Adrenal gland (tissue), 19 donors: ENCODE measurements at places on chromosomes 3 and 15.

DNA sequence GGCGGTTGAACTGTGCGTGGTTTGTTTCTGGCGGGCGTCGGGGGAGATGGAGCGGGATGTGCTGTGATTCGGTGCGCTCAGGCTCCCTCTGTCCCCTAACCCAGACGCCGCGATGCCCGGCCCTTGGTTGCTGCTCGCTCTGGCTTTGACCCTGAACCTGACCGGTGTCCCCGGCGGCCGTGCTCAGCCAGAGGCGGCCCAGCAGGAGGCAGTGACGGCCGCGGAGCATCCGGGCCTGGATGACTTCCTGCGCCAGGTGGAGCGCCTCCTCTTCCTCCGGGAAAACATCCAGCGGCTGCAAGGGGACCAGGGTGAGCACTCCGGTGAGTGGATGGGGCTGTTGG, 1.2 kb downstream of the TRH start:
- DNase-seq: no peak

- peak; percentile 76 for DNase-seq
Observed at GRCh38 chr3:150370122-150370602, 37.9 kb upstream of the TSC22D2 start.

DNA sequence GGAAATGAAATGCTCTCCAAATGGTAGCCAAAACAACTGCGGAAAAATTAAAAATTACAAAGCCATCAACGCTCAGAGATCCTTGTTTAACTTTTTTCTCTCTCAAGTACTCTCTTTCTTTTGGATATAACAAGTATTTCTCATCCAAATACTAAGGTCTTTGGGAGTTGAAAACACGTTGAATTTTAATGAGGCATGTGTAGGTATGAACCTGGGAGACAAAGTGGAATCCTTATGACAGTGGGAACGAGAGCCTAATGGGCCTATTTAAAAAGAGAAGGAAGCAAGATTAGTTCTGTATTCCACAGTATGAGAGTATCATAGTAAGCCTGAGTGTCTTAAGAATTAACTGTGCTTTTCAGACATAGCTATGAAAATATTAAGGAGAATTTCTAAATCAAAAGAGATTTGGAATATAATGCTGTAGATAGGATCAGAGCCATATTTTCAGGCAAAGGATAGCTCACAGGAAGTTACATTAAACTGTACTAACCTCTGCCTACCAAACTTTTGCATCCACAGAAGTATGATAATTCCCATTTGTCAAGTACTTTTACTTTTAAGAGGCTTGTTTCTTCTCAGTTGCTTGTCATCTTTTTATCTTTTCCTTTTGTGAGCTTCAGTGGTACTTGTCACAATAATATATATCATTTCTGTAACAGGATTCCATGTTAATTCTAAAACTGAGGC, 759 bp downstream of the CD96 start:
- no peak for DNase-seq

GRCh38 chr3:71131375-71132314, 451.9 kb downstream of the FOXP1 start:
- no peak for DNase-seq

GRCh38 chr3:112470788-112471187, 28.5 kb downstream of the BTLA start:
- no peak for DNase-seq

DNA sequence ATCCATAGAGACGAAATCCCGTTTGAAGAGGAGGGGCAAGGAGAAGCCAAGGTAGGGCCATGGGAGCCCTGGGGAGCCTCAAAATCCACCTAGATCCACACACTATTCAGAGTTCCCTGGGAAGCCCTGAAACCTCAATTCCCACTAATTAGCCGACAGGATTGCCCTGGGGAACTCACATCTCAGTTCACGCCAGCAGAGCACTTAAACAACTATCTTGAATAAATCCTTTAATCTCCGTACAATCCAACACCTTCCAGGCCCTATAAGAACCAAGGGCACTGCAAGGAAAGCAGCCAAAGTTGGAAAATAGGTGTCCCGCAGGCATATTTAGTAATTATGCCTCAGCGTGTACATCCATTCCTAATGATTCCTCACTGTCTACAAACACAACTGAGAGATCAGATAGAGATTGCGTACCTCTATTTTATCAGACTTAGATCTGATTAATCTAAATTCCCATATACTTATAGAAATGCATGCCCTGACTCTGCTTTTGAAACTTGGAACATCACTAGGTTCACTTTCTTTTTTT, 25.6 kb upstream of the EIF4A2 start:
- no peak for DNase-seq

DNA sequence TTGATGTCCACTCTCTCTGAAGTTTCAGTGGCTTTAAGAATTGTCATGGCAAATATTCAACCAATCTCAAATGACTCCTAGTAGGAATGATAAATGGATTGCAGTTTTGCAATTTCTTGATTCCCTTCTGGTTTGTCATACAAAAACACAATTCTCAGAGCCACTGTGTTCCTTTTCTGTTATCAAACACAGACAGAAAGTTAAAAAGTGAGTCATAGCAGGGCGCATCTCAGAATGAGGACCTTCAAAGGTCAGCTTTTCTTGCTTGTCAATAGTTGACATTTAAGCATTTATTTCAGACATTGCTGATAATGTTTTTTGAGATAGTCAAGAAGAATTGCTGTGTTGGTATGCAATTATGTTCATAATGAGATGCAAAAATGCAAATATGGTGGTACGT, 405.9 kb downstream of the NR2F2 start:
- no peak for DNase-seq

- no peak for DNase-seq
Observed at GRCh38 chr3:187000711-187001151, 70.4 kb downstream of the ST6GAL1 start.

- no peak for DNase-seq
Observed at GRCh38 chr15:94937242-94937641, 705.9 kb downstream of the MCTP2 start.

- no peak for DNase-seq
Observed at GRCh38 chr3:18047052-18047451, 304.6 kb upstream of the TBC1D5 start.

- no peak for DNase-seq
Observed at GRCh38 chr3:134179508-134179907, 71.2 kb downstream of the RYK start.

DNA sequence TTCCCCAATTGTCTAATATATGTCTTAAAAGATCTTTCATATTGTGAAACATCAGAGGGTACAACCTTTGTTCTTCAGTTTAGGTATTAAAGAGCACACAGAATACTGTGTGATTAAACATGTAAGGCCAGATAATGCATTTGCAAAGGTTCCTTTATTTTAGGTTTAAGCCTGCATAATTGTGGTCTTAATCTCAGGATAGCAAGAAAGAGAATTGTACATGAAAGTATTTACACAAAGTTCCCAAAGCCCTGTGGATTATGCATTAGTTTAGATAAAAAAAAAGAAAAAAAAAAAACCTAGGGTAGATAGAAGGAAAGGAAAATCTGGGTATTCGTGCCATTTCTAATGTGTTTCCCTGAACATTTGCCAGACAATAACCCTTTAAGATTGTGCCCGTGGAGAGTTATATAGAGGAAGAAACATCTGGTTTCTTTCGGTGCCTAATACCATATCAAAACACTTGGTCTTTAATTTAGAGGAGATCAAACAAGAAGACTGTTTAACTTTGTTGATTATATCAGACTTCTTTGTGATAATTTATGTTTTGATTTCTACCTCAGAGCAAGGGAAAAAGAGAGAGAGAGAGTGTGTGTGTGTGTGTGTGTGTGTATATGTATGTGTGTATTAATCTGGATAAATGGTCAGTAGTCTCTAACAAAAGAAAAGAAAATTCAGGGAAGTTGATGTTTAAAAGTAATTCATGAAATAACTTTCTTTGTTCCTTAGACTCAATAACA, 139.6 kb upstream of the CGNL1 start:
- DNase-seq: no peak

GRCh38 chr3:14206548-14207177, 28.0 kb downstream of the LSM3 start:
- no peak for DNase-seq

DNA sequence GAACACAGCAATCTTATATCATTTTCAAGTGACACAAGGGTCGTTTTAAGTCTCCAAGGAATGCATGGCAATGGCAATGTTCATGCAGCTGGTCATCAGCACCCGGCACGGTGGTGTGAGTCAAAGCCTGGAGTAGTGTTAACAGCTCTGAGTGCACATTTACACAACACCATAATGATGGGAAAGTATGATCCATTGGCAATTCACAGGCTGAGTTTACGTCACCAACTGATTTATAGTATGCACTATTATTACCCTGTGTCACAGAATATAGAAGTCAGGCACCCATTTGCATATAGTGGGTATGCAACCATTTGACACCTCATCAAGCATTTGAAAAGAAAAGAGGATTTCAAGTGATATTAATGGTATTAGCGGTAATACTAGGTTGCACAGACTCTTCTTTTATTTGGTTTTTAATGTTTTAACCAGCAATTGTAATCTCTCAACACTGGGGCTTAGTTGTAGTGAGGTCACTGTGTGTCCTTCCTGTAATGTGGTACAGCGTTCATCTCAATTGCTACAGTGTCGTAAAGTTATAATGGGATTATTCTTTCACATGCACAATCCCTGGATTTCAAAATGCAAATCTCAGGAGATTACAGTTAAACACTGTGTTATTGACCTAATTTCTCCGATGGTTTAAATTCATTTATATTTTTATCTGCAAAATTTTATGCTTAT, 113.8 kb downstream of the C3orf38 start:
- DNase-seq: no peak

DNA sequence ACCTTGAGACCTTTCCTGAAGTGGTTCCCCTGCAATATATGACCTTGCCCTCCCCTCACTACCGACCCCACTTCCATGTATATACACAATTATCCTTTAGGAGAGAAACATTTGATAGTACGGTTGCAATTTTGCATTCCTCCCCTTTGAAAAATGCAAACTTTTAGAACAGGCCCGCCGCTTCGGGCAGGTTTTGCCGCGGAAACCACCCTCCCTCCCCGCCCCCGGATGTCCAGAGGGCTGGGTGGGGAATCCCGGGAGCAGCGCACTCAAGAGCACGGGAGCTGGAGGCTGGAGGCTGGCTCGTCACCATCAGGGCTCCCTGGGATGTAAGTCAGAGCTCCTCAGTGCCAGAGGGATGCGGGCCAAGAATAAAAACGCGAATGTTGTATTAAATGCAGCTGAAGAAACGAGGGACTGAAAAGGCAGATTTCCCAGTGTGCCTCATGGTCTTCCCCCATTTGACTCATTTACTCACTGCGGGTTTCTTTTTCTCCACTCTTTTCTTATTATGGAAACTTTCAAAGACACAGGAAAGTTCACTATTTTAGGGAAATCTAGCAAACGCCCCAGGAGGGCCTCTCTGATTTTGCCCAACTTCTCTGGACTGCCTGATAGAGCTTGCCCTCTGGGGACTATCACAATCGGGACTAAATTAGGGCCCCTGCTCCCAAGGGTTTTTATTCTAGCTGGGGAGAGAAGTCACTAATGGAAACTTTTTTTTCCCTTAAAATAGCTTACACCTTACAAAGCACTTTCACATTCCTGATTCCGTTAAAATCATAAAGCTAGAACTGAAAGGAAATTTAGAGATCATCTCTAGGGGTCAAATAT, 2.9 kb upstream of the USP3 start:
- peak; percentile 89 for DNase-seq

- no peak for DNase-seq
Observed at GRCh38 chr3:23219552-23219951, 16.4 kb downstream of the UBE2E2 start.

DNA sequence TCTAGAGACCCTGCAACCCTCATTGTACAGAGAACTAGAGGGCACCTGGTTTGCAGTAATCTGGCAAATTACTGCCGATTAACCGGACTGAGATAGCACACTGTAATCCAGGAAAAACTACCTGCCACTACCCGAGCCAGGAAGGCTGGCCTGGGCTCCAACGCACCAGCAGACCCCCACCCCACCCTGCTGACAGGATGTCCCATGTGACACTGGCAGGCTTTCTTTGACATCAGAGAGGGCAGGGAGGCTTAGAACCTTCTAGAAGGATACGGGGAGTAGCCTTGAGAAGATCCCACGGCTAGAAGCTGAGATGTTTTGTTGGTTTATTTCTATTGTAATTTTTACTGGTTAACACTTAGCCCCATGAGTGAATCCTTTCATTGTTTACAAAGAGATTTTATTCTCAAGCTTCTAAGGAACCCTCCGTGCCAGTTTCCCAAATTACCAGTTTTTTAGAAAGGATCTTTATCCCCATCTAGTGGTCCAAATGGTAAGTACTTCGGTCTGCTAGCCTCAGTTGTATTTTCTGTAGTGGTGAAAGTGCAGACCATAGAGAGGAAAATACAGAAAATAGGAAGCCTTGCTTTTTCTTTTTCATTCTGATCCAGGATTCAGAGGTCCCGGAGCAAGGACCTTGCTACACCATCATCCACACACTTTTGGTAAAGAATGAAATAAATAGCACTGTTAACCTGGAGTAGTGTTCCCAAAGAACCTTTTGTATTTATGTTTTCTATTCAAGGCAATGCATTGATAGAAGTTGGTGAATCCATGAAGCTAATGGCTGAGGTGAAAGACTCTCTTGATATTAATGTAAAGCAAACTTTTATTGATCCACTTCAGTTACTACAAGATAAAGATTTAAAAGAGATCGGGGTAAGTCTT, 81.9 kb upstream of the ADAMTSL3 start:
- no peak for DNase-seq

GRCh38 chr3:180250172-180250571, 213.4 kb upstream of the PEX5L start:
- DNase-seq: no peak

GRCh38 chr3:30733209-30733608, 126.8 kb downstream of the TGFBR2 start:
- DNase-seq: no peak

GRCh38 chr15:90264671-90265070, 801 bp upstream of the NGRN start:
- no peak for DNase-seq

DNA sequence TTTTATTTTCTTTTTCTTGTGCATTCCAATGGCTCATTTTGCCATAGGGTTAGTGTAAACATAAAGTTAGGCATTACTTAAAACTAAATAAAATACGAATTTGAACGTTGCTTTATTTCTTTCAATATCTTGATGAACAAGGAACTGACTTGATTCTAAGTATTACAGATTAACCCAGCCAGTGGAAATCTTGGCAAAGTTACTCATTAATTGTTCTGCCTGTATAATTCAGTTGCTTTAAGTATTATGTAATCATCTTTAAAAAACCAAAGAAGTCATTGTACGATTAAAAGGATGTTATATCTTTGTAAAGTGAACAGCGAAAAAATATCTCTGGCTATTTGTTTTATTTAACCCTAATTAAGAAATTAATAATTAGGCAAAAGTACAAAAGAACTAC, 737.9 kb upstream of the BCHE start:
- DNase-seq: no peak

DNA sequence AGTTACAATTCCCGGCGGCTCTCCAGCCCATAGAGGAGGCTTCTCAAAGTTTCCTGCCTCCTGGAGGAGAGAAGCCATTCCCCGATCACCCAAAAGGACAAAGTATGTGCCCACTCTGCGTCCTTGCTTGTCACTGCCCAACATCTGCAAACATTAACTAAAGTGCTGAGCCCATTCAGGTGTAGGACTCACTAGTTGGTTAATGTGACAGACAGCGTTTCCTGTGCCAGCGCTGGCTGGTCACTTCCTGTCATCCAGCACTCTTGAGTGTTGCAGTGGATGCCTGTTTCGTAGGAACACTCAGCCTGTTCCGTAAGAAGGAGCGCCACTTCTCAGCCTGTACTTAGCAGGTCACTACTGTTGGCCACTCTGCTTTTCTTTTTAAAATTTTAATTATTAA, 100.3 kb downstream of the APBA2 start:
- DNase-seq: no peak
